Common myeloid progenitor, CD34-positive (primary cell): ENCODE measurements at places on chromosomes 4 and X.
A peak's percentile ranks its signal among the peaks of the same experiment; 100 is the strongest.

GRCh38 chr4:113113151-113113550, 63.7 kb downstream of the ANK2 start:
- H3K27me3 ChIP-seq, result peaks cover 2% of the 10 kb centered on the region
- DNase-seq, result no peak
- H3K4me1 ChIP-seq, result no peaks in the 10 kb centered on the region
- H3K27ac ChIP-seq, result no peak overlapping the region
- H3K36me3 ChIP-seq, result no peaks in the 10 kb centered on the region

- no peaks in the 10 kb centered on the region for H3K36me3 ChIP-seq
- H3K4me3 ChIP-seq, result no peak overlapping the region
- H3K4me1 ChIP-seq, result no peaks in the 10 kb centered on the region
- no peaks in the 10 kb centered on the region for H3K27me3 ChIP-seq
- DNase-seq, result no peak
These were observed 144.1 kb downstream of the PDGFC start for GRCh38 chr4:156827519-156827918.

GRCh38 chrX:68696267-68696990, 49.0 kb downstream of the STARD8 start:
- H3K27me3 ChIP-seq, result peaks cover 12% of the 10 kb centered on the region
- H3K4me1 ChIP-seq, result peaks cover 8% of the 10 kb centered on the region
- no peaks in the 10 kb centered on the region for H3K36me3 ChIP-seq
- H3K4me3 ChIP-seq, result peak overlapping the region; percentile 30

DNA sequence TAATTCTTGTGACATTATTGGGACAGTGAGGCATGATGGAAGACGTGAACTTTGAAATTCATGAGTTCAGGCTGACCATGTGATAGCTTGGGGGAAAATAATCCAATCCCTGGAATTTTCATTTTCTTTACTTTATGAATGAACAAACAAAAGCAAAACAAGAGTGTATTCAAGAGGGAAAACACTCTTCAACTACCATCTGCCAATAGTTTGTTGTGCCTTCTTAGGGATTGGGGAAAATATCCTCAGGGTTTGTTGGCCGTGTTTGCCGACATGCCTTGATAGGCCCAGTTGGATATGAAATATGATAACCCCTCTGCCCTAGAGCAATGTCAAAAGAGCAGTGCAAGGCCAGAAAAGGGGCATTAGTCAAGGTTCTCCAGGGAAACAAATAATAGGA, 80.8 kb upstream of the CLNK start:
- no peak for DNase-seq
- H3K4me3 ChIP-seq, result no peak overlapping the region
- H3K4me1 ChIP-seq, result no peaks in the 10 kb centered on the region
- H3K27ac ChIP-seq, result no peak overlapping the region
- H3K36me3 ChIP-seq, result no peaks in the 10 kb centered on the region

- H3K4me1 ChIP-seq, result no peaks in the 10 kb centered on the region
- peak; percentile 64 for DNase-seq
- no peak overlapping the region for H3K4me3 ChIP-seq
- no peaks in the 10 kb centered on the region for H3K27me3 ChIP-seq
- no peaks in the 10 kb centered on the region for H3K36me3 ChIP-seq
These were observed 66.5 kb downstream of the SHROOM4 start for GRCh38 chrX:50747471-50747900.

GRCh38 chr4:48102303-48102702, 31.7 kb downstream of the TXK start:
- peaks cover 9% of the 10 kb centered on the region for H3K36me3 ChIP-seq
- no peaks in the 10 kb centered on the region for H3K4me1 ChIP-seq
- no peak for DNase-seq
- no peak overlapping the region for H3K4me3 ChIP-seq
- H3K27me3 ChIP-seq, result no peaks in the 10 kb centered on the region
- H3K27ac ChIP-seq, result no peak overlapping the region

DNA sequence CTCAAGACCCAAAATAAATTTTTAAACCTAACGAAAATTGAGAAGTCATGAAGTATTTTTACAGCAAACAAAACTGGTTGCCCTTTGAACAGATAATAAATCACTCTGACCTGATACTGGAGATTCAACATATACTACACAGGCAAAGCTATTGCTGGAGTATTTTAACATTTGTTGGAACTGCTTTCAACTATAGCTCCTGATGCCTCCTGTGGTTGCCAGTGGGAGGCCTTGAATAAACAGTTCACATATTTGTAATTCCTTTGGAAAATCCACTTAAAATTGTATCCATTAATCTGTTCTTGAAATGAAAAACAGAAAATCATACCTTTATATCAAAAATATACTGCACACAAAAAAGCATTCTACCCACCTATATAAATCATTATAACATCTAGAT, 605.1 kb downstream of the KCTD8 start:
- H3K4me3 ChIP-seq, result no peak overlapping the region
- H3K27me3 ChIP-seq, result no peaks in the 10 kb centered on the region
- no peaks in the 10 kb centered on the region for H3K36me3 ChIP-seq
- no peaks in the 10 kb centered on the region for H3K4me1 ChIP-seq

DNA sequence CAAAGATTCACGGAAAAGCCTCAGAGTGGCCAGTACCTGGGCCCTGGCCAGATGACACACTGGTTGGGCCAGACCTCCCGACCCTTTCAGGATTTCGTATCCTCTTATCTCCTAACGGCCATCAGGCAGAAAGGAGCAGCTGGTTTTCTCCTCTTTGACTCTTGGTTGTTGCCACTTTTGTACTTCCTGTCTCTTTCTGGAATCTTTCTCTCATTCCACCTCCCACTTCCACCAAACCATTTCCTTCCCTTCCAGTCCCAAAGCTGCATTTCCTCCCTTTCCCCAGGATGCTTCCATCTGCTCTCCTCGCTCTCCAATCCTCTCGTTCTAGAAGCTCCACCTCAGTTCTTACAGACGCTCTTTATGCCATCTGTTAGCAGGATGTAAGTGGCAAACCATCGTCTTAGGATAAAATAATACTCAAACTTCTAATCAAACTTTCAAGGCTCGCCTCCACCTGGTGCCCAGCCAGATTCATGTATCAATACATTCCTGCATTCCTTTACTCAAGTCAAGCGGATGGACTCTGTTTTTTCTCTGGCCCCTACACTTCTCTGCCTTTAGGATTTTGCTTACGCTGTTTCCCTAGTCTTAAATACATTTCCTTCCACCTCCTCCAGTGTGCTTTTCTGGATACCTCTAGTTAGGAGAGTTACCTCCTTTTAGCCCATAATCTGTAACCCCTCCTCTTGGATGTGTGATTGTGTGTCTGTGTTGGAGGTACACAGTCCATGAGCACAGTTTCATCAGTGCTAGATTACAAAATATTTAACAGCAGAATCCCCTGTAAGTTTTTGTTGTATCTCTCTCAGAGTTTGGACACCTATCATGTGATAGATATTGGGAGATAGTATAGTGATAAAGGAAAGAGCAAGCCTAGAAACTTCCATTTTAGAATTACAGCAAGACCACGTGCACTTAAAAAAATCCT, 70.4 kb downstream of the LDB2 start:
- H3K36me3 ChIP-seq, result no peaks in the 10 kb centered on the region
- DNase-seq, result no peak
- H3K4me3 ChIP-seq, result no peak overlapping the region
- H3K27me3 ChIP-seq, result no peaks in the 10 kb centered on the region
- no peak overlapping the region for H3K27ac ChIP-seq

DNA sequence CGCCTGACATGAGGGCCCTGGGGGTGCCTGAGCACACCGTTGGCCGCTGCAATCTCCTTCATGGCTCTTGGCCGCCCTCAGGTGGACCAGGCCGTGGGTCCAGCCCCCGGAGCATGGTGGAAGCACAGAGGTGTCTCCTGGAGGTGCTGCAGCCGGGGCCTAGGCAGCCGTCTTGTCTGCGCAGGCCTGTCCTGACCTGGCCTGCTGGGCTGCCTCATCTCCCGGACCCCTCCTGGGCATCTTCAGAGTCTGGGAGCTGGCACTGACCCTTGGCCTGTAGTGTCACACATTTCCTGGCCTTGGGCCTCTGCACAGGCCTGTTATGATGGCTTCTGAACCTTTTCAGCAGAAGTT, 20.9 kb downstream of the UVSSA start:
- no peak for DNase-seq
- H3K4me3 ChIP-seq, result no peak overlapping the region
- H3K36me3 ChIP-seq, result peaks cover 13% of the 10 kb centered on the region
- H3K4me1 ChIP-seq, result no peaks in the 10 kb centered on the region
- H3K27ac ChIP-seq, result no peak overlapping the region

DNA sequence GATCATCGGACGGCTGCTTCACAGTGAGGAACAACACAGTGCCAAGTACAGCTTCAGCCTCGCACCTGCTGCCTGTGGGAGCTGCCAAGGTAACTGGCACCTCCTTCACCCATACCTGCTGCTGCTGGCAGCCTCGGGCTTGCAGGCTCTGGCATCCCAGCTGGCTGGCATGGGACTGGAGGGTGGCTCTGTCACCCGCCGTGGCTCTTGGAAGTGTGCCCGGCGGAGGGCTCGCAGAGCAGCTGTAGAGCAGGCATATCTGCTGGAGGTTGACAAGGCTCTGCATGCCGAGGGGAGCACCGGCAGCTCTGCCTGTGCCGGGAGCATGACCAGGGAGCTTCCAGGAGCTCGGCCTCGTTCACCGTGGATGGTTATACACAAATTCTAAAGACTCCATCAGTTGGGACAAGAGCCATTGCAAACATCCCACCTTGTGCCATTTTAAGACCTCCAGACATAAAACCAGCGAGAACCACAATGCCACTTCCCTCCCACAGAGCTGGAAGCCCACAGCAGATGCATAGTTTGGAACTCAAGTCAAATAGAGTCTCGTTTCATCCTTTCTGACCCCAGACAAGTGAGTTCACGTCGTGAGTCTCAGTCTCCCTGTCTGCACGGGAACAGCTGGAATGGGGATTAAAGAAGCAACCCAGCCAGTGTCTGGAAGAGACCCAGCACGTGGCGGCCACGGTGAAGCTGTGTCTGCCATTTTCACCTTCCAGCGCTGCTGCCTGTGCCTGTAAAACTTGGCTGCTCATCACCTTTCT, 84.3 kb upstream of the PSAPL1 start:
- peaks cover 4% of the 10 kb centered on the region for H3K4me1 ChIP-seq
- H3K27ac ChIP-seq, result no peak overlapping the region
- H3K4me3 ChIP-seq, result no peak overlapping the region
- no peak for DNase-seq
- H3K27me3 ChIP-seq, result peaks cover 97% of the 10 kb centered on the region
- no peaks in the 10 kb centered on the region for H3K36me3 ChIP-seq

GRCh38 chr4:5101571-5101970, 50.3 kb downstream of the STK32B start:
- no peak overlapping the region for H3K27ac ChIP-seq
- no peaks in the 10 kb centered on the region for H3K36me3 ChIP-seq
- no peak for DNase-seq
- H3K27me3 ChIP-seq, result no peaks in the 10 kb centered on the region
- no peaks in the 10 kb centered on the region for H3K4me1 ChIP-seq

DNA sequence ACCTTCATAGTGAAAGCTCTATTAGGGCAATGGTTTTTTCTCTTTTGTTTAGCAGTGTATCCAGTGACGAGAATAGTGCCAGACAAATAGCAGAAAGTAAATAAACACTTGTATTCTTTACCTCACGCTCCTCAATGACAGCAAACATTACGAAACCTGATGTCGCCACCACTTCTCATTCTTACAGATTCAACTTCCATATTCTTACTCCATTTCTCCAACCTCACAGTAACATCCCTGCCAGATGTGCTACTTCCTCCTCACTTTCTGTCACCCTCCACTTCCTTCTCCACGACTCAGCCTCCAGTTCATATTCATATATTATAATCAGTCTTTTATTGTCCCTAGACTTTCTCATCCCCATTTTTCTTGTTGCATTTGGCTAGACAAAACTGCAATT, 1956.2 kb upstream of the AGA start:
- no peak overlapping the region for H3K27ac ChIP-seq
- H3K4me1 ChIP-seq, result no peaks in the 10 kb centered on the region
- H3K27me3 ChIP-seq, result no peaks in the 10 kb centered on the region
- no peak overlapping the region for H3K4me3 ChIP-seq

DNA sequence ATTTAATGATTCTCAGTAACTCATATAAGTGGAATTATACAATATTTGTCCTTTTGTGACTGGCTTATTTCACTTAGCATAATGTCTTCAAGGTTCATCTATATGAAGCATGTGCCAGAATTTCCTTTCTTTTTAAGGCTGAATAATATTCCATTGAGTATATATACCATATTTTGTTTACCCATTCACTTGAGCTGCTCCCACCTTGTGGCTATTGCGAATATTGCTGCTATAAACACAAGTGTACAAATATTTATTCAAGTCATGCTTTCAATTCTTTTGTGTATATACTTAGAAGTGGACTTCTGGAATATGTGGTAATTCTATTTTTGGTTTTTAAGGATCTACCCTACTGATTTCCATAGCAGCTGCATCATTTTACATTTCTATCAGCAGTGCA, 219.1 kb downstream of the MID1 start:
- no peak overlapping the region for H3K4me3 ChIP-seq
- DNase-seq, result no peak
- H3K36me3 ChIP-seq, result no peaks in the 10 kb centered on the region
- no peaks in the 10 kb centered on the region for H3K27me3 ChIP-seq

GRCh38 chr4:163693776-163694175, 199.3 kb downstream of the TMA16 start:
- H3K27ac ChIP-seq, result no peak overlapping the region
- H3K36me3 ChIP-seq, result no peaks in the 10 kb centered on the region
- no peak overlapping the region for H3K4me3 ChIP-seq

GRCh38 chr4:129335276-129335675, 239.3 kb downstream of the C4orf33 start:
- H3K27me3 ChIP-seq, result no peaks in the 10 kb centered on the region
- H3K27ac ChIP-seq, result no peak overlapping the region
- no peak for DNase-seq
- no peak overlapping the region for H3K4me3 ChIP-seq
- no peaks in the 10 kb centered on the region for H3K4me1 ChIP-seq

DNA sequence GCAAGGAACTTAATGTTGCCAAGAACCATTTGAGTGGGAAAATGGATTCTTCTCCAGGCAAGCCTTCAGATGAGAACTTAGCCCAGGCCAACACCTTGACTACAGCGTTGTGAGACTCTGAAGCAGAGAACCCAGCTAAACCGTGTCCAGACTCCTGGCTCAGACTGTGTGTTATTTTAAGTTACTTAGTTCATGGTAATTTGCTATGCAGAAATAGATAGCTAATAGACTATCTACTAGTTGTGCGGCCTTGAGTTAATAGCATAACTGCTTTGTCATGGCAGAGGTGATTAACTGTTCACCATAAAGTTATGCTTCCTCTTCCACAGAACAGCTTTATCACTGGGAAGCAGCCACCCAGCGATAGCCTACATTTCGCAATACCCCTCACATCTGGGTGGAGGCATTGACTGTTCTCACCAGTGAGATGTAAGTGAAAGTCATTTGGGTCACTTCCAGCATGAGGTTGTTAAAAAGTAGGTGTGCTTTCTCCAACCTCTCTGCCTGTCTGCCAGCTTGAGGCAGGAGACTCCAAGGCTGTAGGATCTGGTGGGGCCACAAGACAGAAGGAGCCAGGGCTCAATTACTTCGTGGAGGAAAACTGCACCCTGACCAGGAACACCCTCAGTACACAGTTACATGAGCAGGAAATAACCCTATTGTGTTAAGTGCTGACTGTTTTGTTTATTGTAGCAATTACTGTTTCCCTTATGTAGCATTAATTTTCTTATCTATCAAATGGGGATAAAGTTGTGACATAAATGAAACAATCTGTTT, 94.2 kb downstream of the GPAT3 start:
- H3K27me3 ChIP-seq, result no peaks in the 10 kb centered on the region
- peak; percentile 100 for DNase-seq
- no peaks in the 10 kb centered on the region for H3K36me3 ChIP-seq
- H3K4me1 ChIP-seq, result peaks cover 29% of the 10 kb centered on the region
- H3K27ac ChIP-seq, result peak overlapping the region; percentile 60

GRCh38 chr4:8370106-8370787, 70.3 kb downstream of the ACOX3 start:
- H3K4me3 ChIP-seq, result no peak overlapping the region
- no peak overlapping the region for H3K27ac ChIP-seq
- no peak for DNase-seq
- H3K4me1 ChIP-seq, result no peaks in the 10 kb centered on the region
- no peaks in the 10 kb centered on the region for H3K36me3 ChIP-seq
- H3K27me3 ChIP-seq, result no peaks in the 10 kb centered on the region
